ENCODE measurements at places on chromosomes 11 and 22. TPM values are rescaled to one million over a fixed set of nuclear protein-coding genes. Genes with fewer than 3 reads are reported as not detected.

C1QTNF4 gene
- total RNA-seq = not detected

DLG2 gene
- 0.28 TPM for total RNA-seq

LMO1 gene
- 2.6 TPM for total RNA-seq

SCUBE2 gene
- total RNA-seq = 0.43 TPM

ART1 gene
- total RNA-seq = not detected

DEUP1 gene
- not detected for total RNA-seq

UBXN1 gene
- 129 TPM for total RNA-seq

TEX54 gene
- not detected for total RNA-seq

PTGDR2 gene
- 0.10 TPM for total RNA-seq

PAX6 gene
- total RNA-seq = 1.5 TPM

MIOX gene
- total RNA-seq = not detected

OR8G5 gene
- not detected for total RNA-seq
